ENCODE measurements at places on chromosomes 6 and 20.

DNA sequence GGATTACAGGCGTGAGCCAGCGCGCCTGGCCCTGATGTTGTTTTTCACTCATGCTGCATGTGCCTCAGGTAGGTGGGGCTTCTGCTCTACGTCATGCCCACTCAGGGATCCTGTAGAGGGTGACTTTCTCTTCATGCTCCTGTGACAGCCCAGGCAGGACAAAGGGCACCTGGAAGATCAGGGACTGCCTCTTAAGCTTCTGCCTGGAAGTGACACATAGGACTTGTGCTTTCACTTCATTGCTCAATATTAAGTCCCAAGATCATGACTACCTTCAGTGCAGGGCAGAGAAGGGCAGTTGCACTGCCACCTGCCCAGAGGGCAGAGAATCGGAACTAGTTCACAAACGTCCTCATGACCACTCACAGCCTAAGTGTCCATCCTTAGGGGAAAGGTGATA lies 249.5 kb upstream of the SULF2 start:
- no peak for DNase-seq

GRCh38 chr6:25179051-25179778 lies 100.0 kb upstream of the CARMIL1 start:
- DNase-seq, result no peak

DNA sequence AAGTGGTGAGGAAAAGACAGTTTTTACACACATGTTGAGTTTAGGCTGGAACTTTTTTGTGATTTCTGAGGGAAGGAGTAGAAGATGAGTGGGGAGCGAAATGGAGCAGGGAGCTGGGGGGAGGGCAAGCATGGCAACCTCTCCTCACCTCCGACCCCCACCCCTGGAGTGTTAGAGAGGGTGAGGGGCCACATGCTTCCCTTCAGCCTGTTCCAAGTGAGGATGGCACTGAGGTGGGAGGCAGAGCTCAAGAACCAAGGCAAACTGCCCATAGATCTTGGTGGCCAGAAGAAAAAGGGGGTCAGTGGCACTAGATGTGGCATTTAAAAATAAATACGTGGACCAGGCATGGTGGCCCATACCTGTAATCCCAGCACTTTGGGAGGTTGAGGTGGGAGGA lies 4.8 kb downstream of the TTBK1 start:
- no peak for DNase-seq

GRCh38 chr6:57147955-57148858 lies 23.9 kb upstream of the BAG2 start:
- peak; percentile 41 for DNase-seq

GRCh38 chr20:50654904-50655303 lies 36.4 kb downstream of the RIPOR3 start:
- DNase-seq, result no peak

GRCh38 chr20:19482726-19483125 lies 270.3 kb downstream of the SLC24A3 start:
- DNase-seq, result no peak

GRCh38 chr6:50925981-50926380 lies 107.3 kb downstream of the TFAP2B start:
- DNase-seq, result no peak

GRCh38 chr6:41523915-41524633 lies 22.1 kb upstream of the FOXP4 start:
- no peak for DNase-seq

GRCh38 chr6:15793826-15794225 lies 131.0 kb upstream of the DTNBP1 start:
- no peak for DNase-seq

DNA sequence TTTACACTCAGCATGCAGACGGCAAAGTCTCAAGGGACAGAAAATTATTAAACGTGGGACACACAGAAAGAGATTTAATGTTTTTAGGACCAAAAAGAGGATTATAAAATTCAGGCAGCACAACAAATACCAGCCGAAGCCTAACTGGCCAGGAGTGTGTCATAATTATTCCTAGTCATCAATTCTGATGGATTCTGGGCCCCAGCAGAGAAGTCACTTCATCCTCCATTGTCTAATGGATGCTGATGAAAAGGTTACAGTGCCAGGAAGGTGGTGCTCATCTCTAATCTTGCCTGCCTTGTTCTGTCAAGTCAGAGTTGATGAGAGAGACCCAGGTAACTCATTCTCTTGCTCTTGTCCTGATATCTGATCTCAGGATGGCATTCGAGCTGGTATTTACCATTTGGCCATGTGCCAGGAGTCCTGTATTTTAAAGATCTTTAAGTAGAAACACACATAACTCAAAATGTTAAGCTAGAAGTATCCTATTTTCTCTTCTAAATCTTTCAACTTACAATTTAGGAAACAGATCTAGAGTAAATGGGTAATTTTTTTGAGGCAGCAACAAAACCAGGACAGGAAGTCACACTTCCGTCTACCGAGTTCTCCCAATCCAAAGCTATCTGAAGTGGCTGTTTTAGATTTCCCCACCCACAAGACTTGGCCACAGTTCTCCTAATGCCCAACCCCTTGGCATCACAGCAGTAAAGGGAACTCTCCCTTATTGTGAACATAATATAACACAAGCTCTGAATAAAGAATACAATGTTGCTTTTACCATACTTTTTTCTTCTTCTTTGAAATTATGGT lies 50.0 kb downstream of the ADAT2 start:
- no peak for DNase-seq

- DNase-seq, result peak; percentile 18
Observed at GRCh38 chr20:2524709-2525506, 11.5 kb upstream of the TMC2 start.

- DNase-seq, result no peak
Observed at GRCh38 chr6:37340639-37340943, 13.2 kb upstream of the RNF8 start.

DNA sequence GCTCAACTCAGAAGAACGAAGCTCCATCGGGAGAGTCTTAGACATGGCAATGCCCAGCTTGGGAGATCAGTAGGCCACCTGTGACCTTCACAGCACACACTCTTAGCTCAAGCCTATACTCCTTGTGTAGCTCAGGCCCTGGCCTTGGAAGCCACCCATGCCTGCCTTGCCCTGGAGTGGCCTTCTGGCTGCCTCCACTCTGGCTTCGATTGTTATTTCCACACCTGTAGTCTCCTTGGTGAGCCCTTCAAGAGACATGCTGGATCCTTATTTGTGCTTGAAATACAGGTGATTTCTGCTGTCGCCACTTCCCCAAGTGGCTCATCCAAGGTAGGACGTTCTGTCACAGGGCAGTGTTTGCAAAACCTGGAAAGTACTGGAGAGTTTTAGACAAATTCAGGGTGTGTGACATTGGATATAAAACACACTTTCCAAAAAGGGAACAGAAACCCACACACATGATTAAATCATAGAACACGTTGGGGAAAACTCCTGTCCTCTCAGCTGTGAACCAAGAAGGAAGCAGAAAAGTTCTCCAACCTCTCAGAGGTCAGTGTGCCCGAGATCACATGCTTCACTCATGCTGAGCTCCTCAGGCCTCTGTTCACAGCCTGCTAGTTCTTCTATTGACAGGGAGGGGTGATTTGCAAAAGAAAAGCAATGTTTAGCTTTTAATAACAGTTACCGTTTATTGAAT lies 391.8 kb downstream of the CDC5L start:
- no peak for DNase-seq

- DNase-seq, result no peak
Observed at GRCh38 chr20:36173451-36173933, 19.0 kb downstream of the EPB41L1 start.

DNA sequence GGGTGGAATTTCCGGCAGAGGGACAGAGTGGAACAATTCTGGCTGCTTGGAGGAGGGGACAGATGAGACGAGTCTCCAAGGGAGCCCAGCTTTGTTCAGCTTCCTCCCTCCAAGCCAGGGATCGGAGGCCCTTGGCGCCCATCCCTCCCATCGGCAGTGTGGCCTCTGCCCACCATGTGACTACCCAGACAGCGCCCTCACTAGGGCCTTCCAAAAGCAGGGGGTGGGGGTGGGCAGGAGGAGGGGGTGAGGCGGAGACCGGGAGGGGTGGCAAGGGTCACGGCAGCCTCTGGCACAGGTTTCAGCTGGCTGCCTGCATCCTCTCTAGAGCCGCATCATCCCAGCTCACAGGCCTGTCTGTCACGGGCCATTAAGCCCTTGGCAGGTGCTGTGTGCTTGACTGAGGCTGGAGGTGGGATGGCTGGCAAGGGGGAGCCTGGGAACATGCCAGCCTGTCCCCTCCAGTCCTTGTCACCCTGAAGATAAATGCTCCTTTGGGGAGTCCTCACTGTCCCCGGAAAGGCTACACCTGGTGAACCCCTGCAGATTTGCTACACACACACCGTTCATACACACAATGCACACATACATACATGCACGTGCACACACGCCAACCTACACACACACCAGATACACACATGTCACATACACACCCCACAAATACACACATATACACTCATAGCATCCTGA lies 6.2 kb upstream of the FGD2 start:
- DNase-seq, result no peak

DNA sequence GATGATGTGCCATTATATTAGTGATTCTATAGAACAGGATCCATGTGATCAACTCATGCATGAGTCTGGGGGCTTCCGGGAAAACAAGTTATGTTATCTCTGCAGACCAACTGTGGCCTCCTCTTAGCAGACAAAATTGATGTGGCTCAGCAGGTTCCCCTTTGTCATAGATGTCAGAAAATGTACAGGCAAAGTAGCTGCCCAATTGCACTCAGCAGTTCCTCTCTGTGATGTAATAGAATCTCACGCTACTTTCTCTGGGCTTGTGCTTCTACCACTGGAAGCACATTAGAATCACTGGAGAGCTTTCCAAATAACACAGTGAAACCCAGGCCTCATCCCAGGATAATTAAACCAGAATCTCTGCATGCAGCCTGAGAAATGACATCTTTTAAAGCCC lies 253.1 kb downstream of the SLC24A3 start:
- no peak for DNase-seq

DNA sequence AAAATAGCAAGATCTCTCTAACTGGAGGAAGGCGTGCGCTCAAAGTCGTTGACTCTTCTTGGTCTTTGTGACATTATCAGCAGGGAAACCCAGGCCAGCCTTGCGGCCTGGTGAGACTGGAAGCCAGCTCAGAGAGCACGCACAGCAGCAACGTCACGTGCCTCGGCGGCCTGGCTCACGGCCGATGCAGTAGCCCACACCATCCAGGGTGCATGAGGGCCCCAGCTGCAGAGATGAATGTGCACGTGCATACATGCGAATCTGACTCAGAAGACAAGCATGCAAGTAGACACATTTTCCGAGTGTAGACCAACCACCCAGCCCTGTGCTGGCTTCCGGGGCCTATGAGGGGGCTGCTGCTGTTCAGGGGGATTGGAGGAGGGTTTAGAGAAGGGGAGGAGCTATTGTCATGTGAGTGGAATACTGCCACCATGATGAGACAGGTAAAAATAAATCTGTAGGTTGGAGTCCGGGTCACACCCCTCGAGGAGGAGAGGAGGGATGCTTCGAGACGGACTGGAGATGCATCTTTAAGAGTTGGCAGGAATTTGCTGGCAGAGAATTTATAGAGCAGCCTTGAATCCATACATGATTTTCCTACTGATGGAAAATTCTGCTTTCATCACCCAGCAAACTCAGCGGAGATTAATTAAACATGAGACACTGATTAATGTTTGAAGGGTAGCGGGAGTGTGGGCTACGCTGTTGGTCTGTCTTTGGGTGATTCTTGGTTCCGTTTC lies 388.2 kb downstream of the CDH4 start:
- no peak for DNase-seq

DNA sequence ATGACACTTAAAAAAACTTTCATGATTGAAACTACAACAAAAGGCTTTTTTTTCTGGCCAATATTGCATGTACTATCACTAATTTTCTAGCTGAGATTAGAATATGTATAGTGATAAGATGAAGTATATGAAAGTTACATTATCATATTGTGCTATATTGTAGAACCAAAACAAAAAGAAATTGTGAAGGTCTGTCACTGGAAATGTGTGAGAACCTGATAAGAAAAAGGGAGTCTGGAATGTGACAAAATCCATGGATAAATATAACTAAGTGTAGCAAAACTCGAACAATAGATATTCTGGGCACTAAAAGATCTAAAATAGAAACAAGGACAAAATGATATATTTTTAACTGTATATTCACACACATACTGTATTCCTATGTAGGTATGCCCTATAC lies 36.7 kb upstream of the FAM135A start:
- DNase-seq, result no peak

- DNase-seq, result no peak
Observed at GRCh38 chr6:69774740-69775584, 21.8 kb downstream of the LMBRD1 start.

DNA sequence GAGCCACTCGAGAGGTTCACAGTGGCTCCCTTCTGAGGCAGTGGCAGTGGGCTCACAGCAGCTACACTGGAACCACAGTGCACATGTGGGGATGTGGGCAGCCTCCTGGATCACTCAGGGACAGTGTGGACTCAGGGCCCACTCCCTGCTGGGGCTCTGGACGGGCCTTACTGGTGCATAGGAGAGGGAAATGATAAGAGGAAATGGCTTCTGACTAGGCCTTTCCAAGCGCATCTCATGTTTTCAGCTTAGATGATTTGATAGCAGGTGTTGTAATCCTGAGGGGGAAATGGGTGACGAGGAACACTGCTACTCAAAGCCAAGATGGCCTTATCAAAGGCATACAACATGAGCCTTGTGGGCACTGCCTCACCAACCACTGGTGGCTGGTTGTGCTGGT lies 44.0 kb downstream of the PANK2 start:
- DNase-seq, result no peak

DNA sequence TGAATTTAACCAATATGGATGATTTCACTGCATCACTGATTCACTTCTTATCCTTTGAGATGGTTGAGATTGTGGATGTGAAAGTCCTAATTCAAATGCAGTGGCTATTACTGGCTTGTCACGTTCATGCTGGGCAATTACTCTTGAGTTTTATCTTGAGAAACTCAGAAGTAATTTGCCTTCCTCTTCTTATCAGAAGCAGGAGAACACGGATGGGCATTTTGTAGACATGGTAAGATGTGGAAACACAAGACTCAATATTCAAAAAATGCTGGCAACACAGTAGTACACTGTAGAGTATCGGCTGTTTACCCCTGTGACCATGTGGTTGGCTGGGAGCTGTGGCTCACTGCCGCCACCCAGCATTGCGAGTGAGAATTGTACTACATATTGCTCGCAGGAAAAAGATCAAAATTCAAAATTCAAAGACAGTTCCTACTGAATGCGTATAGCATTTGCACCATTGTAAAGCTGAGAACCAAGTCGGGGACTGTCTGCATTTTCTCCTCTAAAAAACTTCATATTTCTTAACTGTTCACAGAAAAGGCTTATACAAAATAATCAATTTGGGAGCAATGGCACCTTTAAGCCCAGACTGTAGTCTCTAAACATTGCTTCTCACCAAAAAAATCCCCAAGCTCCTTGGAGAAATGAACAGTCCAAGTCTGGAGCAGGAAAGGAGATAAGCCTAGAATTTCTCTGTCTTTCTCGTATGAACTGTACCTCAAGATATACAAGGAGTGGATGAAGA lies 61.9 kb upstream of the ELOVL5 start:
- DNase-seq, result peak; percentile 32

Data from T-helper 2 cell treated with Interferon-gamma antibody and Interleukin-4, amounts not matched to agents 5 μg/mL and 100 μg/mL, for 36 hours (primary cell).